ENCODE measurements at places on chromosomes 3 and 15. TPM values are rescaled to one million over a fixed set of nuclear protein-coding genes. Genes with fewer than 3 reads are reported as not detected.

The ALG1L2 gene
- total RNA-seq: not detected

GRCh38 chr15:70171256-70171886, 73.7 kb upstream of the TLE3 start:
- DNase-seq: no peak

DNA sequence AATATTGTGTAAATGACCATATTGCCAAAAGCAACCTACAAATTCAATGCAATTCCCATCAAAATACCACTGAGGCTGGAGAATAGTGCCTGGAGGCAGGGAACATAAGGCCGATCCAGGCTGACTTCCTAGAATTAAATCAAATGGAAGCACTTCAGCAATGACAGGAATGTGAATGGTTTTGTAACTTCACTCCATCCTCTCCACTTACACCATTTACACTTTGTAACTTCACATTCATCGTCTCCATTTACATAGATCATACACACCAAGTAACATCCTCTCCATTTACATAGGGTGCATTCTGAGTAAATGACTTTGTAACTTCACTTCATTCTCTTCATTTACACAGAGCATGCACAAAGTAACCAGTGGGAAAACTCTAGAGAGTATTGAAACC, 11.6 kb downstream of the STRIT1 start:
- DNase-seq: no peak

GRCh38 chr15:25910832-25911231, 47.7 kb upstream of the ATP10A start:
- no peak for DNase-seq

Data from lower leg skin (tissue), 4 donors.